Fibroblast of skin of right quadriceps (primary cell): ENCODE measurements at places on chromosomes 3 and 15.

GRCh38 chr3:195159814-195160165, 111.2 kb downstream of the XXYLT1 start:
- DNase-seq, result peak; percentile 53

- peak; percentile 66 for DNase-seq
Measured at GRCh38 chr3:111989061-111989678, 9.6 kb upstream of the TAGLN3 start.

DNA sequence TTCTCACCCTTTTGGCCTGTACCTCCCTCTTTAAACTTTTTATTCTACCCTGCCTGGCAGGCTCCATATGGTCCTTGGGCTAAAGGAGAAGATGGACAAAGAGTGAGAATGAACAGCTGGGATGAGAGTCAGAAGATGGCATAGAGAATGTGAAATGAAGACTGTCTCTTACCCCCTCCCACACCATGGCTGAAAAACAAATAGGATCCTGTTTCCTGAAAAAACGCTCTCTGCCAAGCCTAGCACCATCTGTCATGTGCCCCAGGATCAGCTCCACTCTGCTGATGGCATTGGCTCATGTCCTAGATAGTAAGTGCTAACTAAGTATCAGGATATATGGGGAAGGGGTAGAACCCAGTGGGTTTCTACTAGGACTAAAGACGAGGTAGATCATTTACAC, 238.6 kb downstream of the MEX3B start:
- DNase-seq, result no peak

GRCh38 chr3:90092994-90093393, 985.6 kb downstream of the EPHA3 start:
- DNase-seq, result no peak

DNA sequence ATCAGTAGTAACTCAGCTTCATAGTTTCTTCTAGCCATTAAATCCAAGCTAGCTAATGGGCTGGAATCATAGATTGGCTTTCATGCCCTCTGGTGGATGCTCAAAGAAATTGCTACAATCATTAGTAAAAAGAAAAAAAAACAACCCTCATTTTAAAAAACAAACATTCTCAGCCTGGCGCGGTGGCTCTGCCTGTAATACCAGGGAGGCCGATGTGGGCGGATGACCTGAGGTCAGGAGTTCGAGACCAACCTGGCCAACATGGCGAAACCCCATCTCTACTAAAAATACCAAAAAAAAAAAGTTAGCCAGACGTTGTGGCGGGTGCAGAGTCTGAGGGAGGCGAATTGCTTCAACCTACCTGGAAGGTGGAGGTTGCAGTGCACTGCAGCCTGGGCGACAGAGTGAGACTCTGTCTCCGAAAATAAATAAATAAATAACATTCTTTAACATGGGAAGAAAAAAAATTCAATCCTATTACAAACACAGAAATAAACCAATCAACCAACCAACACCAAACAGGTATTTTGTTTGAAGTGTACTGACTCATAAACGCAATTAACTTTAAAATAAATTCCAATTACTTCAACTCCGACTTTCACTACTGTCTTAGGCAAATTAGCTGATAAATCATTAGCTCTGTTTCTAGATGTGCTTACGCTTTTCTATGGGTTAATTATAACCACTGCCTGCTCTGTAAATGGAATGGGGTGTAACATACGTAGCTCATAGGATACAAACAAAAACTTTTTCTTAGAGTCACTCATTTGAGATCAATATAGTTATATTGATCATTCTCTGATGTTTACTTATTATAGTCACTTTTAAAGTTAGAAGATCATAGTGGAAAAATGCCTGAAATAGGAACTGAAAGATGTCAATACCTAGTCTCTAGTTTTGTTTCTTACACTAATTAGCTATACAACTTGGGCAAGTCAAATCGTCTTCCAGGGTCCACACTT, 24.9 kb downstream of the TMEM207 start:
- DNase-seq, result peak; percentile 67

DNA sequence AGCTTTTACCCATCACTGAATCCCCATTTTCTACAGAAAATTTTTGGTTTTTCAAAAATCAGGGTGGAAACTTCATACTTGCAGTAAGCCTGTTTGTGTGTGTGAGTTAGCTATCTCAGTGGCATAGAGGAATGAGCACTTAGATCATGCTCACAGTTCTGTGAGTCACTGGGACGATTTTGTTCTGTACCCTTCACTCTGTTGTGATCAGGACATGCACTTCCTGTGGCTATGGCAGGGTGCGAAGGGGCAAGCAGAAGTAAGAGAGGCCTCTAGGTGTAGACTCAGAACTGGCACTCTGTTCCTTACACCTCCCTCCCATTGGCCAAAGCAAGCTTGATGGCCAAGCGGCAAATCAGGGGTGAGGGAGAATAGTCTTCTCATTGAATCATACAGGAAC, 11.6 kb downstream of the NIPA2 start:
- DNase-seq, result no peak

DNA sequence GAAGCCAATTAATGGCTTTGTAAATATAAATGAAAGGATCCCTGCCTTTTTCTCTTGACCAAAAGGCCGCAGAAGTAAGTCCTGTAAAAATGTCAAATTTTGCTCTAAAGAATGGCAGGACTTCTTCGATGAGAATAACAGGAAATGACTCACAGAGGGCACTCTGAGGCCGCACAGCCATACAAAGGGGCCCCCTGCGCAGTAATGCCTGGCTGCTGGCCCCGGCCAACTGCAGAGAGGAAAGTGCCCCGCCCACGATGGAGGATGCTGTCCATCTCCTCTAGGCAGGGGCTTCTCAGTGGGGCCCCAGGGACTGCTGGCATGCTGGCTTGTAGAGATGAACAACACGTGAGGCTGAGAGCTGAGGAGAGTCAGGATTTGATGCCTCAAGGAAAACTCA, 18.1 kb upstream of the SCN10A start:
- peak; percentile 87 for DNase-seq

DNA sequence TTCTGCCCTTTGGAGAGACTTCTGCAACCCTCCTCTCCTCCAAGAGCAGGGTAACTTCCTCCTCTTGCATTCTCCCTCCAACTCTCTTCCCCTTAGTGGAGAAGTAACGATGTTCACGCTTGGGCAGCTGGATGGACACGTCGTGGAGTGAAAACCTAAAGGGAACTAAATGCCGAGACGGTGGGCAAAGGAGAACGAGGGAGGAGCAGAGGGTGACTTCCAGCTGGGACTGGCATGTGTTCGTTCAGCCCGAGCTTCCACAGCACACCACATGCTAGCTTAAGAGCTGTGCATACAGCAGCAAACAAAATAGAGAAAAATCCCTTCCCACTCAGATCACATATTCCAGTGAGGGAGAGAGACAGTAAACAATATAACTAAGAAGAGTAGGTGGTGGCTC, 179.8 kb downstream of the SLCO3A1 start:
- DNase-seq, result no peak

GRCh38 chr15:77067691-77068367, 3.1 kb downstream of the TSPAN3 start:
- no peak for DNase-seq

DNA sequence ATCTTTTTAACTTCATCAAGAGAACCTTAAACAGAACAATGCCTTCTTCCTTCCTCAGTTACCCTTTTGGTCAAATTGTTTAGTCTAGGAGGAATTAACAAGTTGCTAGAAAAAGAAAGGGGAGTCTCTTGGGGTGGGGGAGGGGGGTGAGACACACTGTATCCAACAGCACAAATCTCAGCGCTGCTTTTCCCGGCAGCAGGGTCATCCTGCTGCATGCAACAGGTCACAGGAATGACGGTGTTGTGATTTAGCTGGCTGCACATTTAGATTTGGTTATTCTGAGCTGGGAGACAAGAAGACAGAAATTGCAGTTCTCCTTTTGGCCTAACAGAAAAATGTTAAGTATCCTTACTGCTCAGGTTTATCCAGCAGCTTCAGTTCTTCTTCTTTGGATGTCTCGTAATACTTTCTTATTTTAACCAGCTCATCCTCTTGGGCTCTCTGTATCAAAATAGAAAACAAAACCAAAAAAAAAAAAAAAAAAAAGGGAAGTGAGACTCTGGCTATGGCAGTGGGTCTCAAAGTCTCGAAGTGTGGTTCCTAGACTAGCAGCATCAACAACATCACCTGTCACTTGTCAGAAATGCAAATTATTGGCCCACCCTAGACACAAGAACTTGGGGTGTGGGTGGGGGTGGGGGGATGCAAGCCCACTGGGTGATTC, 190.5 kb downstream of the GREM1 start:
- DNase-seq, result peak; percentile 70

DNA sequence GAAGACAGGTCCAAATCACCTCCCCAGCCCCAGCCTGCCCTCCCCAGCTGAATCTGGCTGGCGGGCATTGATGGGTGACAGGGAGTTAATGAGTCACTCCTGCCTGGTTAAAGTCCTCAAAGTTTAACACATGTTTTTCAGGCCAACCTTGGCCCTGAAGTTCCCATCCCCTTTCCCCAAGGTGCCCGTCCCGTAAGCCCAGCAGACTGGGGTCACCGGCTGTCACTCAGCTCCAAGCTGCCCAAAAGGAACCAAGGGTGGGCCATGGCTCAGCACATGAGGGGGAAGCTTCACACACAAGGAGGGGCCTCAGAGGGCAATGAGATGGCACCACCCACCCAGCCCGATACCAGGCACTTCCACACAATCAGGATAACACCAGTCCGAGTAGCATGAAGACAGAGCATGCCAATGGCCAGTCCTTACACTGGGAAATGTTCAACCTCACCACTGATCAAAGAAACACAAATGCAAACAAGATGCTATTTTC, 10.2 kb upstream of the KLF15 start:
- DNase-seq, result no peak

DNA sequence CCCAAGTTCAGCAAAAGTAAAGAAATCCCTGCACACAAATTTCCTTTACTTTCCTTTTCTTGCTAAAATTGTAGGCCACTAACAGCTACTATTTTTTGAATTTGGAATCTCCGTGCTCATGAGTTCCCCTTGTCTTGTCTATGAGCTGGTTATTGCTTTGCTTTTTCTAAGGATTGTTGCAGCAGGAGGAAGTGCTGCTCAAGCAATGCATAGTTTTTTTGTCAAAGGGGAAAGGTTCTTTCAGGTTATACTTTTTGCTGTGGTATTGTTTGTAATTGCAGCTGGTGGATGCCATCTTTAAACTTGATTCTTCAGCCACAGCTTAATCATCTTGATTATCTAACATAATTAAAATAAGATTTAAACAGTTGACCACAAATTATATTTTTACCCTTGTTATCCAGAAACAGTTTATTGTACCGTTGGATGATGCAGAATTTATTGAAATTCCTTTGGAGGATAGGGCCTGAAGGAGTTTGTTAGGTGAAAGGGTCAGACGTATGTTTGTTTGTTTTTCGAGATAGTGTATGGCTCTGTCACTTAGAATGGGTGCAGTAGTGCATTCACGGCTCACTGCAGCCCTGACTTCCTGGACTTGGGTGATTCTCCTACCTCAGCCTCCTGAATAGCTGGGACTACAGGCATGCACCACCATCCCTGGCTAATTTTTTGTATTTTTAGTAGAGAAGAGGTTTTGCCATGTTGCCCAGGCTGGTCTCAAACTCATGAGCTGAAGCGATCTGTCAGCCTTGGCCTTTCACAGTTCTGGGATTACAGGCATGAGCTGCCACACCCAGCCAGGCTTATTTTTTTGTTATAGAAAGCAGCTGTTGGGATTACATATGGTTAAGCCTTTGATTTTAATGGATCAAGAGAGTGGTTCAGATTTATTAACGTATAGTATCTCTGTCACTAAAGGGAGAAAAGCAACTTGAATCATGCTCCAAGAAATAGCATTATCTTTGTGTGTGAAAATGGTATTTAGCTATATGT, 11.7 kb downstream of the MGA start:
- no peak for DNase-seq

GRCh38 chr3:13110678-13111116, 37.5 kb upstream of the IQSEC1 start:
- DNase-seq, result peak; percentile 8

GRCh38 chr3:125350597-125350996, 24.5 kb downstream of the ZNF148 start:
- DNase-seq, result no peak

DNA sequence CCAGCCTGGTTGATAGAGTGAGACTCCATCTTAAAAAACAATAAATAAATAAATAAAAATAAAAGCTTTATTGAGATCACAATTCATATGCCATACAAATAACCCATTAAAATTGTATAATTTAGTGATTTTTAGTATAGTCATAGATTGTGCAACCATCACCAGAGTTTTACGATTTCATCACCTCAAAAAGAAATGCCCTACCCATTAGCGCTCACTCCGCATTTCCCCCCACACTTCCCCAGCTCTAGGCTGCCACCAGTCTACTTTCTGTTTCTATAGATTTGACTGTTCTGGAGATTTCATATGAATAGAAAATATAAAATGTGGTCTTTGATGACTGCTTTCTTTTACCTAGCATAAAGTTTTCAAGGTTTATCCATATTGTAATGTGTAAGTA, 57.0 kb downstream of the ARHGEF26 start:
- no peak for DNase-seq

DNA sequence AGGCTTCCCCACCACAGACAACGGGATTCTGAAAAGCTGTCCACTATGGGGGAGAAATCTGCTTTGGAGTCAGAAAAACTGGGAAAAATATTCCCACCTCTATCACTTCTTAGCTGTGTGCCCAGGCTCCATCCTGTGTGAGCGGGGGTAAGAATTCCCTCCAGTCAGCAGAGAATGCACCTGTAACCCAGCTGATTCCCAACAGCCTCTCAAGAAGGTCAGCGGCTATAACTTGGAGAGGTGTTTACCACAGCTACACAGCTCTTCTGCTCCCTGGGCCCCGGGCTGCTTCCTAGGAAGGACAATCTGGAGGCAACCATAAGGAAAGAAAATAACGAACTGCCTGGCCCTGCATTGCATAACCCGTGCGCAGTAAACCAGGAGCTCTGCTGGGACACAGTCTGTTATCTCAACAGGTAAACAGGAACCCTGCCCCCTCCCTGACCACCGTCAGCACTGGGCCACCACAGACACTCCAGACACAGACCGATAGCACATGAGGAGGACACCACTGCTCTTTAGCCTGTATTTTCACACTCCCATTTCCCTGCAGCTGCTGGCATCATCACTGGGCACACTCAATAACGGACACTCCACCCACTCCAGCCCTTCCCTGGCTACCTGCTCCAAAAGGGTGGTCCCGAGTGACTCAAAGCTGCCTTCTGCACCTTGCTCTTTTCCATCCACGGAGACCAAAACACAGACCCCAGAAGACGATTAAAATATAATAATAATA, 2.1 kb downstream of the RAB43 start:
- DNase-seq, result no peak

GRCh38 chr15:100234158-100235029, 107.4 kb downstream of the ADAMTS17 start:
- no peak for DNase-seq

GRCh38 chr15:51325167-51325566, 13.2 kb downstream of the CYP19A1 start:
- DNase-seq, result no peak

DNA sequence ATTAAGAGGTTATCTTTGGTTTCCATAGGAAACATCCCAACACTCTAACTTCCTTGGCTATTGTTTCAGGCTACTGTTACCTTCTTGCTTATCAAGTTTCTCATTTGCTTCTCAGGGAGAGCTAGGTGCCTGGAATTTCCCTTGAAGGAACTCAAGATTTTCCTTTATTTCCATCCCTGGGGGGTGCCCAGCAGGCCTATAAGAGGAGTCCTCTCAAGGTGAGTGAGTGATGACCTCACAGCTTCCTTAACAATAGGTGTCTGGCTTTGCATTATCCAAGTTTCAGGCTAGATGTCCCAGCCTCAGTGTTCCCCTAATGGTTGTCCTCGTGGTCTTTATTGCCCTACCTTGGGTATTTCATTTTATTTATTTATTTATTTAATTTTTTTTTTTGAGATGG, 12.1 kb upstream of the CTSH start:
- no peak for DNase-seq

GRCh38 chr3:67418426-67419217, 235.8 kb downstream of the SUCLG2 start:
- peak; percentile 9 for DNase-seq

- DNase-seq, result no peak
Measured at GRCh38 chr3:143419611-143420010, 300.0 kb downstream of the CHST2 start.
